ENCODE measurements at places on chromosomes 3 and 15.

DNA sequence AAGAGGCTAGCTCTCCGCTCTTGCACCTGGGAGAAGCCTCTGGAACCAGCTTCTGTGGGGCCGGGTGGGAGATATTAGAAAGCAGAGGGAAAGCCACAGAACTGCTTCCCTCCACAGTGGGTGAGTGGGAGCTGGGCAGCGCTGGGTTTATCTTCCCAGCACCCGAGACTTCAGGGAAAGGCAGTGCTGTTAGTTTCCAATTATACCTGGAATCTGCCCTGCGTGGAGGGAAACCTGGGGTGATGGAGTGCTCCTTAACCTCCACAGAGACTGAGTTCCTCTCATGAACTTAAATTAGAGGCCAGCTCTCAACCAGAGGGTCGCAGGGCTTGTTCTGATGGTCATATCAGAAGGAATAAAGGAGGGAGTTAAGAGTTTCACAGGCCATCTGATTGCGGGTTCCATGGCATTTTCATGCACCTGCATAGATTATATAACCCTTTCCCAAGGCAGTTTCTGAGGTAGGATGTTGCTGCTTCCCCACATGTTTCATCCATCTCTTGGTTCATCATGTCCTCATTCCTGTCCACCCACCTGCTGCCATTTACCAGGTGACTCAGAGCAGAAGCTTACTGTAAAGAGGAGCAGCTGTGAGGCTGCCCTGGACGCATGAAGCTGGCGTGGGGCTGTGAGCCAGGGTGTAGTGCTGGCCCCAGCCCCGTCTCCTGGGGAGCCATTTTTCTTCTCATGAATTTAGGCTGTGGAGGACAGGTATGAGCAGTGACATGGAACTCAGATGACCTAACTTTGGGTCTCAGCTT, 42.5 kb downstream of the CA12 start:
- no peak for DNase-seq

DNA sequence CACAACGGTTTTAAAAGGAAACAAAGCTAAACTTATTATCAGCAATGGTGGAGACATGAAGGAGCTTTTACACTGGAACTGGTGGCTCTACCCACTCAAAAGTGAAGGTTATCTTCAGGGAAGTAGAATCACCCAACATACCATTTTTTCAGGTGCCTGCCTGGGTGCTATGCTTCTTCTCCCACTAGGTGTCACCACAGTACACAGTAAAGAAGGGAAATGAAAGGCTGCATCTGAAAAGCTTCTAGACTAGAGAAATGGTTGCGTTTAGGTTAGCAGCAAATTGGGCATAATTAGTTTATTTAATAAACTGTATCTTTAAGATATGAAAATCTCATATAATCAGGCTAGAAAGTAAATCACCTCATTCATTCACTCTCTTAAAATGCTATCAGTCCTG, 47.0 kb upstream of the SELENOK start:
- DNase-seq = peak; percentile 68

GRCh38 chr3:10376353-10376752, 55.4 kb upstream of the SEC13 start:
- no peak for DNase-seq

- no peak for DNase-seq
These were observed 21.0 kb downstream of the ZDHHC3 start for GRCh38 chr3:44954962-44955361.

DNA sequence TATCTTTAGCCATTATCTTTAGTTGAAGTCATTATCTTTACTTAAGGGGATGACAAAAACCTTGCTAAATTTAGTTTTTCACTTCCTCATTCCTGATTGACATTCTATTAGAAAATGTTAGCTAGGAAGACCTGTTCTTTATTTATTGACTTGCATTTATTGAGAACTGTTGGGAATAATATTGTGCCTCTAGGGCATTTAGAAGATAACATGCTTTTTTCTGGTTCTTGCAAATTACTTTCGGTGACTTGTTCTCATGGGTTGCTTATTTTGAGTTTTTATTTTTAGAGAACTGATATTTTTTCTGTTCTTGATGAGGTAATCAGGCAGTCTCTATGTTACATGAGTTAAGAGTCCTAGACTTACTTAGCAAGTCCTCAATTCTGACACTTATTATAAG, 48.3 kb upstream of the CTDSPL start:
- DNase-seq = no peak

DNA sequence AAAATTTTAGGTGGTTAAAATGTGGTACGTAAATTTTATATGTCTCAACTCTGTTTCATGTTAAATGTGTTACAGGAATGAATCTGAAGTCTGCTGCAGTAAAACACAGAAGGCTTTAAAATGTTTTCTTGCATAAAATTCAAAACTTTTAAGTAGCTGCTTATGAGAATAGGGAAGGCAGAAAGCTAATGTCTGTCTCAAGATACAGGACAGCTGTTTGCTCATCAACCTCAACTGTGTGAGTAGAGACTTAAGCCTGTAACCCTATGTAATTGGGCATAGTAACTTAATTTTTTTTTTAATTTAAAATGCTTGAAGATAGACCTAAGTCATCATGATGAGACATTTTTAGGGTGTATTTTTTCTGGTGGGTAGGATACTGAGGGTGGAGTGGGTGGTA, 38.9 kb downstream of the ZFAND6 start:
- no peak for DNase-seq

DNA sequence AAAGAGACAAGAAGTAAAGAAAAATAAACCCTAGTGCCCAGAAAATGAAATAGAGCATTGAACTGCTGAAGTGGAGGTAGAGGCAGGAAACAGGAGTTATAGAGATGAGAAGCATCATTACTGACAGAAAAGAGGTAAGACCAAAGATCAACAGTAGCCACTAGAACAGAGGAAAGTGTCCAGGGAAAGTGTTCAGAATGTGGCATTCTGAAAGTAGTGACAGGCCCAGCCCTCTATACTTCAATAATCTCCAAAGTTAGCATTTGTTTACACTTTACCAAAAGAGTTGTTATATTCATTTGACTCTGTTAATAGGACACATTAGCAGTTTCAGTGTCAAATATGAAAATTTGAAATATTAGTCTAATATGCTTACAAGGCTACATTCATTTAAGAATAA, 727.1 kb upstream of the NECTIN3 start:
- no peak for DNase-seq

DNA sequence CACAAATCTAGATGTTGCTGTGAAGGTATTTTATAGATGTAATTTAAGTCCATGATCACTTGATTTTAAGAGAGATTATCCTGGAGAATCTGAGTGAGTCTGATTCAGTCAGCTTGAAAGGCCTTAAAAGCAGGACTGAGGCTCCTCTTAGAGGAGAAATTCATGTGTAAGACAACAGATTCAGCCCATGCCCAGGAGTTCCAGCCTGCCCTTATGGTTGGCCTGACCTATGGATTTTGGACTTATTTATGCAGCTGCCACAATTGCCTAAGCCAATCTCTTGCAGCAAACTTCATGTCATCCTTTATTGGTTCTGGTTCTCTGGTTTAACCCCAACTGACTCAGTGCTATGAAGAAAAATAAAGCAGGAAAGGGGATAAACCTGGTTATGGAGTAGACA, 296.5 kb upstream of the RASGRP1 start:
- no peak for DNase-seq

GRCh38 chr15:35545316-35545823, 595 bp downstream of the DPH6 start:
- DNase-seq = peak; percentile 81

DNA sequence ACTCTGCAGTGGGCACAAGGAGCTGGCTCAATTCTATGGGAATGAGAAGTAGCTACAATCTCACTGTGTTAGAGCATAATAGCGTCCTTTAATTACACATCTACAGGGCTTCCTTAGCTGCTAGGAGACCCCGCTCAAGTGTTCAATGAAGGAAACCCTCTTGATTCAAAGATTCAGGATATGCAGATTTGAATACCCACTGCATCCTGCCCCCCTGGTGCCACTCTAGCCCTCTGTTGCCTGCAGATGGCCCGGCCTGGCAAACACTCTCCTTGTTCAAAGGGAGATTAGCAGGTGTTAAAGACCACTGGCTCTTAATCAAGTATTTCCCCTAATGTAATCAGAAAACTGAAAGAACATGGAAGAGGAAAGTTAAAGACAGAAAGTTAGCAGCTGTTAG, 356.6 kb downstream of the VGLL3 start:
- no peak for DNase-seq

DNA sequence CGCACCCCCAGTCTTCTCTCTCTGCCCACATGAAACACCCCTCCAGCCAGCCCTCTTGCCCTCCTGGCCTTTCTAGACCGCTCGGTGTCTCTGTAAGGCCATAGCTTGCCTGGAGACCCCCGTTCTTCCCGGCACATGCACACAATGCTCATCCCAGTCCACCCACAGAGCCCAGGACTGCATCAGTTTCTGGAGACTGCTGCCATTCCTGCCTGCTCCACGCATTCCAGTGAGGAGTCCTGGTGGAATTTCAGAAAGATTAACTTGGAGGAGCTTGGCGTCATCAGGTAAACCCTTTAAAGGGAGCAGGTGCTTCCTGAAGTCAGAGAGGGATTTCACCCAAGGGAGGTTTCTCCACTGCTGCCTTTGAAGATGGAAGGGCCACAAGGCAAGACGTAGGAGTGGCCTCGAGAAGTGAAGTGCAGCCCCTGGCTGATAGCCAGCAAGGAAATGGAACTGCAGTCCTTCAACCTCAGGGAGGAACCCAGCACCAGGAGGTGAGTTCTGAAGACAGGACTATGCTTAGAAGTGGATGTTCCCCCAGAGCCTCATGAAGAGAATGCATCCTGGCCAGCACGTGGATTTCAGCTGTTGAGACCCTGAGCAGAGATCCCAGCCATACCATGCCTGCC, 19.2 kb downstream of the SLC41A3 start:
- DNase-seq = no peak

- peak; percentile 82 for DNase-seq
These were observed 55.9 kb upstream of the PHLDB2 start for GRCh38 chr3:111803123-111803593.

DNA sequence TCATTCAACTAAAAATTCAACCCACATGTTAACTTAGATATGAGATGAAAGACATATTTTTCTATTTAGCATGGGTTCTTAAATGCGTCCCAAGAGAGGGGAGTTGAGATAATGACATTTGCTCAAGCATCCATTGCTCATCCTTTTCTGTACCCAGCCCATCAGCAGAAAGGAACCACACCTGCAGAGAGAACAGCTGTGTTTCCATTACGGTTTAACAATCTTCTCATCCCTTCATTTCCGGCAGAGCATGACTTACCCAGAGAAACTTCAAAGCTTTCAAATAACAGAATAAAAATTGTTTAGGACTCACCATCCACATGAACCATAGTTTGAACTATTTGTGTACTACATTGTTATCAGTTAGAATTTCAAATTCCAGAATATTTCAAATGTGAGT, 113.1 kb downstream of the TGFBR2 start:
- no peak for DNase-seq

- no peak for DNase-seq
These were observed 3.5 kb downstream of the MECOM start for GRCh38 chr3:169659820-169660674.

GRCh38 chr3:79339846-79340245, 428.0 kb downstream of the ROBO1 start:
- no peak for DNase-seq

DNA sequence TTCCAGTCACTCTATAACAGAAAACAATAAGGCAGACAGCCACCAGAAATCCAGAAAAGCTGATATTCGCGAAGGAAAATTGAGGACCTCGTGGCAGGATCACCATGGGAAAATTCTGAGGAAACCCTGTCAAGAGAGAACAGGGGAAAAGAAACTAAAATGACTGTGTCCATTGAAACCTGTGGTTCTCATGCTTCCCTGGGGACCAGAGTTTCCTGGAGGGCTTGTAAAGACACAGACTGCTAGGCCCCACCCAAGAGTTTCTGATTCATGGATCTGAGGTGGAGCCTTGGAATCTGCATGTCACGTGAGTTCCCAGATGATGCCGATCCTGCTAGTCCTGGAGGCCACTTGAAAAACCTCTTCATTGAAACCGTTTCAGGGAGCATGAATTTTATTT, 420.5 kb downstream of the EPHB1 start:
- no peak for DNase-seq

- no peak for DNase-seq
These were observed 52.9 kb upstream of the TSPAN3 start for GRCh38 chr15:77123854-77124253.

DNA sequence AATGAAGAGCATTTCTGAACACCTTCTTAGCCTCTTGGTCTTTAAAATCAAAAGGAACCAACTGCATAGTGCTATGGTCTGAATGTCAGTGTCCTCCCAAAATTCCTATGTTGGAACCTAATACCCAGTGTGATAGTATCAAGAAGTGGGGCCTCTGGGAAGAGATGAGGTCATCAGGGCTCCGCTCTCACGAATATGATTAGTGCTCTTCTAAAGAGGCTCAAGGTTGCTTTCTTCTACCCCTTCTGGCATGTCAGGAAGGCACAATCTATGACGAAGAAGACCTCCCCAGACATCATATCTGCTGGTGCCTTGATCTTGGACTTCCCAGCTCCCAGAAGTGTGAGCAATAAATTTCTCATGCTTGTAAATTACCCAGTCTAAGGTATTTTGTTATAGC, 209.5 kb downstream of the MAGI1 start:
- no peak for DNase-seq

DNA sequence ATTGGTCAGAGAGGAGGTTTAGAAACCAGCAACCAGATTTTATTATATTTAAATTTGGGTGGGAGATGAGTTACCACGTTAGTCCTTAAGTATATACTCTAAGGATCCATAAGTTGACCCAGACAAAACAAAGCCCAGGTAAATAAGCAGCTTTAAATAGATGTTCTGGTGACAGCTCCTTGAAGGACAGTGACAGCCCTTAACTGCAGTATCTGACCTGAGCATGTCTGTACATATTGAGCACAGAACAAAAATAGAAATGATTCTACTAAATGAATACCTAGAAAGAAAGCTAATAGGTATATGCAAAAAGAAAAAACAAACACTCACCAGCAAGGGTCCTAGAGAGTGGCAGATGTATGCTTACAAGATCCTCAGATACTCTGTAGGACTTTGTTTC, 63.0 kb downstream of the UBR1 start:
- no peak for DNase-seq

DNA sequence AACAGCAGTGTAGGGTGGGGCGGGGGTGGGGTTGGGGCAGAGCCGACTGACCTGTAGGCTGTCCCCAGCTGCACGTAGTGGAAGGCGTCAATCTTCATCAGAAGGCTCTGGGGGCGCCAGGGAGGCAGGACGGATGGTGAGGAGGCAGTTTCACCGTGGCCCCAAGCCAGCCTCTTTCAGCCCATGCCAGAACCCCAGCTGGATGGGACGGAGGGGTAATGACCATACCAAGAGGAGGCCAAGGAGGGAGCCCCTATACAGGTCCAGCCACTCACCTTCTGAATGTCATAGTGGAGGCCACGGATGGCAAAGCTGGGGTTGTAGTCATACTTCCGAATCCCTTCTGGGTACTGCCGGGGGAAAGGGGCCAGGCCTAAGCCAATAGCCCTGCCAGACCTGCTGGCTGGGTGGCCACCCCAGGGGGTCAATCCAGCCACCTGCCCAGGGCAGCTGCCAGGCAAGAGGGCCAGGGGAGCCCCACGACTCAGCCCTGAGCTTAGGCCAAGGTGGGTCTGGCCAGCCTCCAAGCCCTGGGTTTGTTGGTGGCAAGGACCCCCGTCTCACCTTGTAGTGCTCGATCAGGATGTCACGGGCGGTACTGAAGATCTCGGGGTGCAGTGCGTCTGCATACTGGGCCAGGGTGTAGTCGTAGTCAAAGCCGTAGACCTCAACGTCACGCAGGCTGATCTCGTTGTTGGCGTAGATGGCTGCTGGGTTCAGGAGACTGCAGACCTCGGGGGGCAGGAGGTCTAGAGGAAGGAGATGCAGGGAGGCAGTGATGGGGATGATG, 4.9 kb downstream of the NT5DC2 start:
- DNase-seq = peak; percentile 46

GRCh38 chr3:69294014-69294766, 91.7 kb downstream of the FRMD4B start:
- DNase-seq = peak; percentile 94

GRCh38 chr3:65714134-65714533, 324.6 kb downstream of the MAGI1 start:
- peak; percentile 87 for DNase-seq

All from islet precursor cell (in vitro differentiated cells).